Prostate gland (tissue), 2 donors: ENCODE measurements at places on chromosomes 6 and 20.

GRCh38 chr6:92176666-92177065 lies 1242.7 kb downstream of the EPHA7 start:
- no peak for DNase-seq

GRCh38 chr20:48846516-48847492 lies 19.0 kb upstream of the PREX1 start:
- DNase-seq, result no peak

- peak; percentile 97 for DNase-seq
Observed at GRCh38 chr20:34558320-34559218, at the start of gene MAP1LC3A. Gene MAP1LC3A, plus strand, starts transcription at chr20:34558718. Its CDS starts 151 bp downstream, at chr20:34558869.

DNA sequence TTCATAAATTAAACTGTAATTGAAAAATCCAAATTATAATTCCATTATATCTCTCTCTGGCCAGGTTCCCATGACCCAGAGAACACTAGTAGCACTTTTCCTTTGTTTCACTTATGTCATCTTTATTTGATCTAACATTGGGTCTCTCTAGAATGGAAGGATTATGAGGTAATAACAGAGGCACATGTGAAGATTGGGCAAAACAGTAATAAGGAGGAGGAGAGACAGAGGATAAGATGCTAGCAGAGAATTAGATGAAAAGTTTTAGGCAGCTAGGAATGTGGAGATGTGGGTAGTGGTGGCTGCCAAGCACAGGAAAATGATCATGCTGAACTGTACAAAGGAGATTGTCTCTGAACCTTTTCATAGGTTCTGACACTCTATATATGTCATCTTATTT lies 3.3 kb downstream of the TAB2 start:
- DNase-seq, result no peak

DNA sequence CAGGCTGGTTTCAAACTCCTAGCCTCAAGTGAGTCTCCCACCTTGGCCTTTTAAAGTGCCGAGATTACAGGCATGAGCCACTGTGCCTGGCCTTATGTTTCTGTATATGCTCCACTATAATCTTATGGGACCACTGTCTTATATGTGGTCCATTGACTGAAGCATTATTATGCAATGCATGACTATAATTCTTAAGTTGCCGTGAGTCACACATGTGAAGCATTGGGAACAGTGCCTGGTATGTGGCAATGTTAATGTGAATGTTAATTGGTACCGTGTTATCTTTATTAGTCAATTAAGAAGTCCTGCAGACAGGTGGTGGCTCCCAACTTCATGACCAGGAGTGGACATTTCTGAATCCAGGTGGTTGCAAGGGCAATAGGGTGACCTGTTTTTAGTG lies 14.7 kb upstream of the ASXL1 start:
- no peak for DNase-seq

DNA sequence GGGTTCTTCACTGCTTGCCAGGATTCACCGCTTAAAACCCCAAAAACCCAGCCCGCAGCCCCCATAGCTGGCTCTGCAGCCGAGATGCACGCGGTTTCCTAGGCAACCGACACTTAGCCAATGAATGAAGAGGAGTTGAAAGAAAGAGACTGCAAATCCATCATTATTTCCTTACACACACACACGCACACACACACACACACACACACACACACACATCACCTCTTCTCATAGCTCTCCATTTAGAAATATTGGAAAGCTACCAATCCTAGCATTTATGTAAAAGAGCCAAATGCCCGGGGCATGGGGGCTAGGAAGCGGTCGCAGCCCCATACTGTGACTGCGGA lies 3.4 kb upstream of the TUBB2B start:
- no peak for DNase-seq

GRCh38 chr20:52921340-52921739 lies 50.8 kb upstream of the TSHZ2 start:
- DNase-seq, result no peak

- no peak for DNase-seq
Observed at GRCh38 chr20:16472045-16472872, 101.0 kb downstream of the KIF16B start.

GRCh38 chr6:78253618-78254017 lies 600.8 kb downstream of the MEI4 start:
- no peak for DNase-seq
